Endothelial cell of umbilical vein (primary cell): ENCODE measurements at places on chromosomes 12 and 14. TPM values are rescaled to one million over a fixed set of nuclear protein-coding genes. Genes with fewer than 3 reads are reported as not detected.
A peak's percentile ranks its signal among the peaks of the same experiment; 100 is the strongest.

Gene PDE3A
- 25.7 and 27.4 TPM in 2 replicates for total RNA-seq

Gene LYZ
- not detected in 2 replicates for total RNA-seq

Gene GLT8D2
- total RNA-seq: 1.5 and 1.7 TPM in 2 replicates

Gene TRIP11
- 51.7 and 58.0 TPM in 2 replicates for total RNA-seq

Gene RIMKLB
- 64.3 and 92.6 TPM in 2 replicates for total RNA-seq

Gene TNFRSF1A
- 84.0 and 98.2 TPM in 2 replicates for total RNA-seq

Gene MAP3K9
- 0.05 and 0.11 TPM in 2 replicates for total RNA-seq

Gene RHEBL1
- 2.3 and 2.6 TPM in 2 replicates for total RNA-seq

Gene AMN
- total RNA-seq: not detected in 2 replicates

GRCh38 chr14:67941456-67942018 is 122.0 kb downstream of the RAD51B start:
- DNase-seq: no peak

DNA sequence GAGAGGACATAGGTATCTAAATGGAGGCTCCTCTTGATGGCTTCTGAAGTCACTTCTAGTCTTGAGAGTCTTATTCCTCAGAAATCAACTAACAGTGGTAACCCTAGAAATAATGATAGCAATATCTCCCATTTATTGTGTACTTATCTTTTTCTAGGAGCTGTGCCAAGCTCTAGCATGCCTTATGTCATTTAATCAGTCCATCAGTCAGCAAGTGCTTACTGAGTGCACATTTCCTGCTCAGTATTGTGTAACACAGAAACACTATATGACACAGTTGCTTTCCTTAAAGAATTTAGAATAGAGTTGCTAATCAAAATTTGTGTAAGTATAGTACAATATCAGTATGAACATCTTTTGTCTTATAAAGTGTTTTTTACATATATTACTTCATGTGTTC is 36.6 kb downstream of the KRT76 start:
- no peak for DNase-seq

- no peak for DNase-seq
Measured at GRCh38 chr14:28163897-28164296, 602.7 kb upstream of the FOXG1 start.

GRCh38 chr12:28777603-28778365 is 371.3 kb upstream of the FAR2 start:
- DNase-seq: no peak

DNA sequence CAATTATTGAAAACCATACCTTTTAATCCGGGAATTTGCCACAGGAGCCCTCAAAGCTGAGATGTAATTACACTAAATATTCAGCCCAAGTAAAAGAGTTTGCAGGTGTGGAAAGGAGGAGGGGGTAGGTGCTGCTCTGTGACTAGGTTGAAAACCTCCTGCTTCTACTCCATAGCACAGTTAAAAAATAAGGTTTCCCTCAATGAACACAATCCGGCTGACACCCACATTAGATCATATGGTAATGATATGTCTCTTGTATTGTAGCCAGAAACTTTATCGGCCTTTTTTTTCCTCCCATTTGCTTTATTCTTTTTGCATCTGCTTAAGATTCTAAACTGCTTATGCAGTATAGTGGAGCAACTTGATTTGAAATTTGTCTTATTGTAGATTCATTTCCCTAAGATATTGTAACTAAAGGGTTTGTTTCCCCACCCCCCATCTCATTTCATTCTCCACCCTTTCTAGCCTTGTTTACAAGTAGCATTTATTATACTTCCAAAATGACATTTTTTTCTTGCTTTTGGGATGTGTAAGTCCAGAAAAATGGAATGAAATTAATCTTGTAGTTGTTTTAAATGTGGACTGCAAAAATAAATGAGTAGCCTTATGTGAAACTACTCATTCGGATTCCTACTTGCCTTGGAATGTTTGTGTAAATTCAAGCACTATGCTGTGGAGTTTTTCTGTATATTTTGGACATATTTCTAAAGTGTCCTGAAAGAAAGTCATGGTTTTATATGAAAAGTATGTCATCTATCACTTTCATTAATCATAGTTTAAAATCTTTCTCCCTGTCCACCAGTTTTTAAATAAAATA is at the start of gene DCN:
Gene DCN, minus strand, starts transcription at position 182 of the 820 bp plus-strand sequence. CDS start 4,265 bp downstream, outside the sequence.
- no peak for DNase-seq

- DNase-seq: no peak
Measured at GRCh38 chr12:115353467-115353866, 669.5 kb upstream of the TBX3 start.

- DNase-seq: no peak
Measured at GRCh38 chr14:42469637-42470426, 863.2 kb downstream of the LRFN5 start.

DNA sequence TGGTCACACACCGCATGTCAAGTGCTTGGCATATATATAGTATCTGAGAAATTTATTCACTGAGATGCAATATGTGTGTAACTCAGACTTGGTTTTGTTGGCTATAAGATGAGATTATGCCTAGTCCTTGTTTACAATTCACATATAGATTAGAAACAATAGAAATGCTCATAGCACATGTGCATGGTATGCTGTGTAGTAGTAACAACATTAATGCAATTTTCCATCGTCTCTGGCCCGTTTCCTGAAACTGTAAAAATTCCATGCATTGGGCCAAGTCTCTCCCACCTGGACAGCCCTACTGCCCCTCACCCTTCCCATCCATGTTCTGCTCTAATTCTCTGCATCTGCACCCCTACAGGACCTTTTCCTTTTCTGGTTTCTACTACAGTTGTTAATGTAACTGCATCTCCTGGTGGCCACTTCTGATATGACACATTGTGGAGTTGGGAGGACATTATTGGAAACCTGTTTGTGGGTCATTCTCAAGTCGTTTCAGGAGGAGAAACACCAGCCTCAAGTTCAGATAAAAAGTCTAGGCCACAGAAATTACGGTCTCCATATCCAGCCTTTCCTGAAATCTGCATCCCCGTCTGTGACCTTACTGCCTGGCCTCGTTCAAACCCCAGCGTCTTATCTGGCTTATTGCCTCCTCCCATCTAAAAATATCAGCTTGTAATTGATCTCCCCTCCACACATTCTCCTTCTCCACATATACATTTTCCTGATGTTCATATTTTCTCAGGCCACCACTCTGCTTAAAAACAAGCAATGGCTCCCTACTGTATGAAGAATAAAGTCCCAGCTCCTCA is 37.5 kb downstream of the EMP1 start:
- DNase-seq: peak; percentile 77

DNA sequence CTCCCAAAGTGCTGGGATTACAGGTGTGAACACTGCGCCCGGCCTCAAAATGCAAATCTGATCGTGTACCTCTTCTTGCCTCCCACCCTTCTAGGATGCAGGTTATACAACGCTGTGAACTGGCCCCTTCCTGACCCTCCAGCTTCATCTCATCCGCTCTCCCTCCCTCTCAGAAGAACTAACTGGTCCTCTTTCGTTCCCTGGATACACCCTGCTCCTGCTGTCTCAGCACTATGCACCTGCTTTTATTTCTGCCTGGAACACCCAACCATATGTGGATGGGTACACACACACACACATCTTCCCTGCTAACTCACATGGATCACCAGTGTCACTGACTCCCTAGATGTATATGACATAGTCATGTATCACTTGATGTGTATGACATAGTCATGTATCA is 56.1 kb upstream of the VASH1 start:
- no peak for DNase-seq

- DNase-seq: peak; percentile 47
Measured at GRCh38 chr14:103386713-103387329, 1.6 kb downstream of the MARK3 start.

DNA sequence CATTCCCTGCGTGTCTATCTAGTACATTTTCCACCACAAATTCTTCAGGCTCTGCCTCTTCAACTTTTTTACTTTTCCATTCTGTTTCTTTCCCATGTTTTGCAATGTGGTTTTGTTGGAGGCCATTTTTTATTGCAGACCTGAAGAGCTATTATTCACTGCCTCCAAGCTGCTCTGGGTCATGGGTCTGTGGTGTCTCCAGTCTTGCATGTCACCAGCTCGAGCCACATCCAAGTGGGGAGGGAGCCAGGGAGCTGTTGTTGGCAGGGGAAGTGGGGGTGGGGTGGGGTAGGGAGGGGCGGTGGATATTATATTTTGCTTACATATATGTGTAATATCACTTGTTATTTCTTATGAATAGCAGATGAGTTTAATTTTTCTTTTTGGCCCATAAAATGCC is 69.1 kb downstream of the VEZT start:
- no peak for DNase-seq

DNA sequence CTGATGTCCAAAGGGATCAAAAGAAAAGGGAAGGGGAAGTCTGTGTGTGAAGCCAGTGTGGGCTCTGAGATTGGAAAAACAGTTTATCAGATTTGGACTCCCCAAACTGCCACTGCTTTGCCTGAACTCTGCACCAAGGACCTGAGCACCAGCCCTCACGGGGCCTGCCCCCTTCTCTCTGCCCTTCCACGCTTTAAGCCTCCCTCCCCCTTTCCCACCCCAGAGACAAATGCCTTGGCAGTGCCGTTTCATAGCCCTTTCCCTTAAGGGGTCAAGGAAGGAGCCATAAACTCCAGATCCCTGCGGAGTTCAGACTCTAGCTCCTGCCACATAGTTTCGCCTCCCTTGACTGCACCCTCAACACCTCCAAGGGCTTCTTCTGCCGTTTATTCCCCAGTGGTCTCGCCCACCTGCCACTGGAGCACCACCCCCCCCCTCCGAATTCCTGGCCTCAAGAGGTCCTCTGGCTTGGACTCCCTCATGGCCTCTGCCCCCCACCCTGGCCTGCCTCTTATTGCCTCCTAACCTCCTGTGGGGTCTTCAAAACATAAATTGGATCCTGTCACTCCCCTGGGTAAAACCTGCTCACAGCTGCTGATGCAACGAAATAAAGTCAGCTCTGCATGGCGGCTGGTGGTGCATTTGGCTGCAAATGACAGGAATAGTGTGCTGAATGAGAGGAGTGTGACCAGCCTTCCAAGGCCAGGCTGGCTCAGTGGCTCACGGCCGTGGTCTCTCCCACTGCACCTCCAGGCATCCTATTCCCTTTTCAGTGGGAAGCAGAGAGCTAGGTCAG is 18.8 kb downstream of the SLC25A29 start:
- DNase-seq: no peak

DNA sequence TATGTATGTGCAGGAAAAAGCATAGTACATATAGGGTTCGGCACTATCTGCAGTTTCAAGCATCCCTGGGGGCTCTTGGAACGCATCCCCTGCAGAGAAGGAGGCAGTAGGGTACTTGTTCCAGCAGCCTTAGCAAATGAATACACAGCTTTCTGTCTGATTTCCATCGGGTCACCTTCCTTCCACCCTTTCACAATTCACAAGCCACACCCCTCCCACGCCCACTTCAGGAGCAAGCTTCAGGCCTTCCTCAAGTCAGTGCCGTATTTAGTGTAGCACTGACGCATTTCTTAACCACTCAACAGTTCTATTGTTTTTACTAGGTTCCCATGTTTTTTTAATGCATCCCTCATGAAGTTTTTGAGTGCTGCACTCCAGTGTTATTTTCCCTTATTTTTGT is 64.2 kb downstream of the CLMN start:
- peak; percentile 61 for DNase-seq

DNA sequence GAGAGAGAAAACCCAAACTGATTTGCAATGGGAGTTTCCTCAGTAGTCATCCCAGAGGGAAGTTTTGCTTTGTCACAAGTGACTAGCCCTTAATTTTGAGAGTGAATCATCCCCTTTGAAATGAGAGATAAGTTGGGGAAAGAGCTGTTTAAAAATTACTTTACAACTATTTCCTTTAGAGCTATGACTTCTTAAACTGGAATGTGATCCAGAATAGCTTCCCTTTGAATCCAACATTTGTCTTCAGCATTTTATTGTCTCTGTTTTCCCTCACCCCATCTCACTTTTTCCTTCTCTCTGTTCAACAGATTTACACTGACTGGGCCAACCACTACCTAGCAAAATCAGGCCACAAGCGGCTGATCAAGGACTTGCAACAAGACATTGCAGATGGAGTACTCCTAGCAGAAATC is 109.3 kb downstream of the NAV3 start:
- peak; percentile 84 for DNase-seq

DNA sequence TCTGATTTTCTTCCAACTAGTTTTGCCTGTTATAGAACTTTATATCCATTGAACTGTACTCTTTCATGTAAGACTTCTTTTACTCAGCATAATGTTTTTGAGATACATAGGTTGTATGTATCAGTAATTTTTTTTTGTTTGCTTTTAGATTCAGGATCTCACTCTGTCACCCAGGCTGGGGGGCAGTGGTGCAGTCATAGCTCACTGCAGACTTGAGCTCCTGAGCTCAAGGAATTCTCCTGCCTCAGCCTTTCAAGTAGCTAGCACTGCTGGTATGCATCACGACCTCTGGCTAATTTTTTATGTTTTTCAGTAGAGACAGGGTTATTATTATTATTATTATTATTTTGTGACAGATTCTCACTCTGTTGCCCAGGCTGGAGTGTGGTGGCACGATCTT is 65.0 kb upstream of the DDHD1 start:
- no peak for DNase-seq

DNA sequence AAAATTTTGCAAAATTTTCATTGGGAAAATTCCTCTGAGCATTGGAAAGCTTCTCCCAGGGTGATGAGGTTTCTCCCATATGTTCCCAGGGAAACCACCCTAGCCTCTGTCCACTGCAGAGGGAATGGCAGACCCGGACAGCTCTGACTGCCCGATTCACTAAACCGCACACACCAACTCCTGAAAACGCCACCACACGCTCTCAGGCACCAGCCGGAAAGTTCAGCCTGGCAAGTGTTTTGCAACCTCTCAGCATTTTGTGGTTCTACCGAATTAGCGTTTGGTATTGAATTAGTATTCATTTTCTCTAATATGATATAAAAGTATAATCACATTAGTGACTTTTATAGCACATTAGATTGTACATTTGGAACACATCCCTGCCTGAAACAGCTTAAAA is 213.4 kb downstream of the PHETA1 start:
- no peak for DNase-seq

GRCh38 chr12:25903603-25904245 is 54.8 kb upstream of the RASSF8 start:
- no peak for DNase-seq

DNA sequence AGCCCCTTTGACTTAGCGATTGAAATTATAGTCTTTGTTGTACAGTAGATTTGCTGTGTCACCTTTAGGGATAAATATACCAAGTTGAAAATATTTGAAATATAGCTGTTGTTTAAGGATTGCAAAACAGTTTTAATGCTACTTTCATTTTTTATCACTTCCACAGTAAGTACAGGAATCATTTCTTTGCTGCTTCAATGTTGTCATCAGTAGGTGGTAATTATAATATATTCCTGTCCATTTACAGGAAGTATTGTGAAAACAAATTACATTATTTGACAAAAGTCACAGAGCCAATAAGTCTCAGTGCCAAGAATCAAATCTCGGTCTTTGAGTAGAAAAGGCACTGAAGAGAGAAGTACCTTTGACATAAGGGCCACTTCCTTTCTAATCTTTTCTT is 342.6 kb upstream of the RGS6 start:
- DNase-seq: no peak
